ENCODE measurements at places on chromosomes 3 and 15.
A peak's percentile ranks its signal among the peaks of the same experiment; 100 is the strongest.

DNA sequence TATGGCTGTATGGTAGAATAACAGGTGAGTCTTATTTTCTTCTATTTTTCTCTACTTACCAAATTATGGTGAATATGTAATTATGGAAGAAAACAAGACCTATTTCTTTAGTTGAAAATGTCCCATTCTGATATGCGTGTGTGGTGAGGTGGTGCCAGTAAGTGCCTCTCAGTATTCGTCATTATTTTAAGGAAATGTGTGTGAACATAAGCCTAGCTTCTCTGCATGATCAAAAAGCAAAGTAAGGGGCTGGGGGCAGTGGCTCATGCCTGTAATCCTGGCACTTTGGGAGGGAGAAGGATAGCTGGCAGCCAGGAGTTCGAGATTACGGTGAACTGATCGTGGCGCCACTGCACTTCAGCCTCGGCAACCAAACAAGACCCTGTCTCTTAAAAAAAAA is 26.0 kb downstream of the LARS2 start:
- no peak for DNase-seq

- DNase-seq: no peak
Measured at GRCh38 chr15:87713475-87713879, 543.1 kb downstream of the NTRK3 start.

DNA sequence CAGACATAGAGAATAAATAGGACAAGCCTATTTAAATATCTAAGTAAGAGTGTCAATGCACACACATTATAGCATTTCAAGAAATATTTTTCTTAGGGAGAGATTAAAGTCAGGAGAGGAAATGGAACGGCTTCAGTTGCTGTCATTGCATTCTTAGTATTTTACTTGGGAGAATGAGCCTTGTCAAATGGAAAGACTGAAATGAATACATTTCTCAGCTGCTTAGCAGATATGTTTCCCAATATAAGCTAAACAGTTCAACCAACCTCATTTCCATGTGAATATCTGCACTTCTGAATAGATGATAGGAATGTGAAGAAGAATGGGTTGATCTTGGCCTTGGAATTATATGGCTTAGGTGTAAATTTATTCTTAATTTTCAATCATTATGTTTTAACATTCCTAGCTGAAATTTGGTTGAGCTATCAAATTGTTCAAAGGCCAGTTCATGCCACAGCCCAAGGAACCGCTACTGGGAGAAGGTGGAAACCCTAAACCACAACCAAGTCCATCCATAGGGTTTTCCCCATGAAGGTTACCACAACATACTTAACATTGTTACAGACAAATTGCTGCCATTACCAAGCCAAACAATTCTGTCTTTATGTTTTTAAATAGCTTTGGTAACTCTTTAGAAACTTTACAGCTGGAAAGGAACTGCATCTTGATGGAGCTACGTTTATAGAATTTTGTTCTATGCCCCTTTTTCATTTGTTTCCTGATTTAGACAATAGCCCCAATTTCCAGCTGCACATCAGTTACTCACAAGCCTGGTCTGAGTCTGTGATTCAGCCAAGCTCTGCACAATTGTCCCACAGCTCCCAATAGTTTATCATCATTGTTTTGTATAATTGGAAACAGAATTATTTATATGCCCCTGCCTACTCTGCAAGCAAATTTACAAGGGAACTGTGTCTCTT is 459.6 kb downstream of the MECOM start:
- DNase-seq: no peak

DNA sequence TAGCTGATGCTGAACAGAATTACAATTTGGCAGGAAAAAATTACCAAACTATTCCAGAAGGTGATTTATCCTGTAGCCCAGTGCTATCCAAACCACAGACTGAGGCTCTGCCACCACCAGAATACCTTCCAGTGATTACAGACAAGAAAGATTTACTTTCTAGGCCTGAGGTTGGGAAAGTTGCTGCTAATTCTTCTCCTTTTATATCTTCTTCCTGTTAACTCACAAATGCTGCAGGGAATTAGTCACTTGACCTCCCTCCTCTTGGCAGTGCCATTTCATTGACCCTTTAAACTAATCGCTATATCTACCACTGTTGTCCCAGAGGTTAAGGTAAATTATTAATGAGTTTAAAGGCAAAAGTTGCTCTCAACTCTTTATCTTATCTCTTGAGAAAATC is 118.4 kb downstream of the CTNNB1 start:
- peak; percentile 59 for DNase-seq

DNA sequence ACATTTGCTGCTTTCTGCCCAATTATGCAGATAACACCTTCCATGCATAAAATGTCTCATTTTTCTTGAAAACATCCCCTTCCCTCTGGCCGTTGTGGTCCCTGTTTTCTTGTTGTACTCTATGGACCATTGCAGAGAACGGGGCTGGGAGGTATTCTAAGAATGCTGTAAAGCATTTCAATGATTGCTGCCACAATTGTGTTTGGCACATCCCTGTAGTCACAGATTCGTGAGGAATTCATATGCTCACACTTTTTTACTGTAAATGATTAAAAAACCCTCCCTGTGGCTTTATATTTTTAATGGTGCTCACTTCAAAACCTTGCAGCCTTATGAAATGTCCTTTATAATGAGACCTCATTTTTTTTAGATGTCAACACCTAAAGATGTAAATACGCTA is 207.2 kb upstream of the GBE1 start:
- DNase-seq: no peak

DNA sequence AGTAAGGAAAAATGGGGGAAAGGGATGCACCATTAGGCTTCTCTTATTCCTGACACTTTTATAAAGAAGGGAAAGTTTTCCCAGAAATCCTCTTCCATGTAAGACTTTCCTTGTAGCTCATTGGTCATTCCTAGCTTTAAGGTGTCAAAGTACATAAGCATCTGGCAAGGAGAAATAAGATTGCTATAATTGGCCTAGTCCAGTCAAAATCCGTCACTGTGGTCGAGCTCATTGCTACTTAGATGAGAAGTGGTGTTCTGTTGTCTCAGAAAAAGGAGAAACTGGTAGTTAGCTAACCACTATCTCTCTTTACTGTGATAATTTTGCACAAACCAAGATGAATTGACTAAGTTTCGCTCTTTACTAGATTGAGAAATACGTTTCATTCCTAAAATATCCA is 370.1 kb downstream of the CNTN4 start:
- no peak for DNase-seq

- DNase-seq: no peak
Measured at GRCh38 chr15:25058080-25058785, 103.4 kb downstream of the SNRPN start.

DNA sequence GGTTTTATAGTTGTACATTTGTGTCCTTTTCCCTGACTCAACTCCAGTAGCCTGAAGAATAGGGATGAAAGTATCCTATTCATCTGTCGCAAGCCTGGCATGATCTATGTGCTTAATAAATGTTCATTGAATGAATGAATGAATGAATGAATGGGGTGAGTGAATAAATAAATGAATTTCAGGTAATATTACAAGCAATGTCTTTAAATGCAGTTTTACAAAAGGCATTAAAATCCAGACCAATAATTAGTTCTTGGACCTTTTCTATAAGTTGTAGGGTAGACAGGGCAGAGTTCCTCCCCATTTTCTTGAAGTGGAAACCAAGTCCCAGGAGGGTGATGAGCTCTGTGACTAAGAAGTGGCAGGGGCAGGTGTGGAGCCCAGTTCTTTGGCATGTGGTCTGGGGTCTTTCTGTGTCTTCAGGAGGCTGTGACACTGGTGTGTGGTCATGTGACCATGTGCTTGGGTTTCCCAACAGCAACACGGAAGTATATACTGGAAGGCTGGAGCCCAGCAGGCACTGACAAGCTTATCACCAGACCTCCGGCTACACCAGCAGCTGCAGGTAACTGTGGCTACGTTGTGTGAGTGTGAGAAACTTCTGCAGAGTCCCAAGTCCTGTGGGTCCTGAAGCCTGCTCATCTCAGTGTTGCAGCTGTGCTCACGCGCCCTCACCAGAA is 18.3 kb downstream of the XYLB start:
- no peak for DNase-seq

DNA sequence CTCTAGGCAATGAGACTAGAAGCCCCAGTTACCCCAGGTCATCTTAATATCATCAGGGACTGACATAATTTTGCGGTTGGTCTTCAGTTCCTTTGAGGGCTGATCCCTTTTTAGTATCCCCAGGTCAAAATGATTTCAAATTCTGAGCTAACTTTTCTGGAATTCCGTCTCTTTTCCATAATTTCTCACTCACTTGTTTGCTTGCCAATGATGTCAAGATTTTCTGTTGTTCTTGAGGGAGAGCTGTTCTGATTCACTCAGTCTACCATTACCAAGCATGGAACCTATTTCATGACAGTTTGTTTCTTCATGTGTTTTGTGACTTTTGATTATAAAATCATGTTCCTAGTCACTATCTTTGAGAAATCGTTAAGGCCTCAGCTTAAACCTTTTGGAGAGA is 190.5 kb upstream of the LYSMD4 start:
- no peak for DNase-seq

GRCh38 chr3:191005790-191006189 is 143.3 kb upstream of the GMNC start:
- no peak for DNase-seq

GRCh38 chr3:40516201-40516600 is 8.6 kb upstream of the ZNF621 start:
- peak; percentile 18 for DNase-seq

- DNase-seq: peak; percentile 67
Measured at GRCh38 chr15:38401106-38401505, 52.8 kb upstream of the FAM98B start.

- peak; percentile 67 for DNase-seq
Measured at GRCh38 chr3:108486941-108487340, 23.5 kb downstream of the MYH15 start.

DNA sequence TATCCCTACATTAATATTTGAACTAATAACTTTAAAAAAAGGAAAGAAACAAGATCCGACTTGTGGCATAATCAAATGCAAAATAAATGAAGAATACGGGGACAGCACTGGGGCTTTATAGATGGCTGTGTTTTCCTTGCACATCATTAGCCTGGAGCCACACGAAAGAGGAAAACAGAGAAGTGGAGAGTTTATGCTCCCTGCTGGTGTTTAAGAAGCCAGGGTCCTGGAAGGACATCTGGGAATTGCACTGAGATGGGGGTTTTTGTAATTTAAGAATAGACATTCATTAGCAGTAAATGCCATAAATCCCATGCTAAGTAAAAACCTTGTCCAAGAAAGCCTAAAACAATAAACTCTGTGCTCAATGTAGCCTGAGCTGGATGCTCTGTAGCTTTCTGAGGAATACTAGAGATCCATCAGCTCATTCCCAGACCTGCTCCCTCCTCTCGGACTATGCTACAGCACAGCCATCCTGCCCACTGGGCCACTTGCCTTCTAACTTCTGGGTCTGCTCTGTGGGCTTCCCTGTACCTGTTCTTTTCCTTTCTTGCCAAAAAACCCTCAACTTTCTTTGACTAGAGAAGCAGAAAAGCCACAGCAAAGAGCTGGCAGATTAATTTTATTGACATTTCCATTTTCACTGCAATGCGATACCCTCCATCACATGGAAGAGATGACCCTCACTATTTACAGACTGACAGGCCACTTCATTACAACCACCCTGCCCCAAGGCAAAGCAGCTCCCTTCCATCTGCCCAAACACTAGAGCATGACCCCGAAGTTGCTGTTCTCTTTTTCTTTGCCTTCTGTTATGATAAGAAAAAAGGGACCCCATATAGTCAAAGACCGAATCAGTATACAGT is 62.3 kb downstream of the MEIS2 start:
- DNase-seq: no peak

GRCh38 chr3:146160321-146160963 is 542 bp downstream of the PLOD2 start:
- DNase-seq: peak; percentile 90

GRCh38 chr15:38532728-38533127 is 31.9 kb downstream of the RASGRP1 start:
- DNase-seq: no peak

- no peak for DNase-seq
Measured at GRCh38 chr3:151415289-151415688, 30.7 kb upstream of the P2RY12 start.

DNA sequence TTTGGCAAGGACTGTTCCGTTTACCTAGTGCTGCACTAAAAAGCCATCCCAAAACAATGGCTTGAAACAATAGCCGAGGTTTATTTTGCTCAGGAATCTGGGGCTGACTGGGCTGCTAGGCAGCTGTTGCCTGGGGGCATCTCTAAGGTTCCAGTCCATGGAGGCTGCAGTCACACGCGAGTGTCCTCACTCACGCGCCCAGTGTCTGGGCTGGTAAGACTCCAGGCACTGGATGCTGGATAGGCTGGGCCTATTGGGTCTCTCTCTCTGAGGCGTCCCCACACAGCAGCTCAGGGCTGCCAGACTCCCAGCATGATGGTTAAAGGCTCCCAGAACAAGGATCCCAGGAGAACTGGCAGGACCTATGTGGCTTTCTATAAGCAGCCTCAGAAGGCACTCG is 34.2 kb downstream of the ALS2CL start:
- peak; percentile 51 for DNase-seq

- DNase-seq: peak; percentile 15
Measured at GRCh38 chr3:30502051-30502741, 104.2 kb upstream of the TGFBR2 start.

DNA sequence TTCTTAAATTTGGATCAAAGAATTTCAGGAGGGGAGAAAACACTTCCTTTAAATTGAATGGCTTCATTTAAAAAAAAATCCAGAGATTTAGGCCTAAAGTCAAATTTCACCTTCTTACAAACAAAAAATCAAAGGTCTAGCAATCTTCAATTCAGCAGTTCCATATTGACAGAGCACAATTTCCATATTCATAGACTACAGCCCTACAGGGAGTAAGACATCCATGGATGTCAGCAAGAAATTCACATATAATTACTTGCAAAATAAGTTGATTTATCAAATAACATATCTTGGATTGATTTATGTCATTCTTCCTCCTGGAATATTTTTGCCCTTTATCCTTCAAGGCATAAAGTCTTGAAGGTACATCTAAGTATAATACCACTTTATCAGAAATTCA is 103.4 kb downstream of the CNTN3 start:
- no peak for DNase-seq

DNA sequence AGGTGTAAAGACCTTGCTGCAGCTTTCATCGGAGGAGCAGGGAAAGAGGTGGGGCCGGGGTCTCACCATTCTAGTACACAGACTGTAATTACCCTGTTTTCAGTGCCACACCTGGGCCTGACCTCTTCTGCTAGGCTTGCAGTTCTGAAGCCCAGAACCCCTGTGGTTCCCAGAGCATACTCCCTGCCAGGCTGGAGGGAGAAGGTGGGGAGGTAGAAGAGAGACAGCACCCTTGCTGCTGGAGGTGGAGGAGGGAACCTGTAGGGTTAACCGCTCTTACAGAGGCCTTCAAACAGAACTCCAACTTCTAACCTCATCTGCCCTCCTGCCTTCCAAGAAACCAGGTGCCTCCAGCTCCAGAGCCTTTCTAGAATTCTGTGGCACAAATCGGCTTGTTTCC is 27.0 kb downstream of the PCOLCE2 start:
- no peak for DNase-seq

GRCh38 chr3:86634361-86634760 is 356.6 kb downstream of the VGLL3 start:
- DNase-seq: no peak

GRCh38 chr3:13229273-13229949 is 156.2 kb upstream of the IQSEC1 start:
- DNase-seq: peak; percentile 42

GRCh38 chr3:195101927-195102608 is 168.9 kb downstream of the XXYLT1 start:
- DNase-seq: no peak

Measured in ELR (cell line).